ENCODE measurements at places on chromosomes 7 and 10. TPM values are rescaled to one million over a fixed set of nuclear protein-coding genes. Genes with fewer than 3 reads are reported as not detected.

RASA4B gene
- 14.1 TPM for total RNA-seq

GPR15LG gene
- total RNA-seq: not detected

USP6NL gene
- total RNA-seq: 2.6 TPM

LRMDA gene
- not detected for total RNA-seq

NKX1-2 gene
- not detected for total RNA-seq

CFAP69 gene
- total RNA-seq: not detected

HYAL4 gene
- not detected for total RNA-seq

NPFFR1 gene
- total RNA-seq: not detected

TAS2R3 gene
- total RNA-seq: 1.3 TPM

WEE2 gene
- total RNA-seq: not detected

FKBP9 gene
- 0.75 TPM for total RNA-seq

IL2RA gene
- 203 TPM for total RNA-seq

COBL gene
- not detected for total RNA-seq

CCDC201 gene
- not detected for total RNA-seq

ENTPD1 gene
- 1.3 TPM for total RNA-seq

ACBD7 gene
- 4.5 TPM for total RNA-seq

FRMPD2 gene
- total RNA-seq: not detected

GDF10 gene
- total RNA-seq: not detected

TMEM273 gene
- 17.3 TPM for total RNA-seq

KLF14 gene
- total RNA-seq: not detected

ELFN1 gene
- total RNA-seq: 0.05 TPM

DENND2A gene
- not detected for total RNA-seq

HTR5A gene
- total RNA-seq: not detected

CFAP58 gene
- 0.13 TPM for total RNA-seq

CRYGN gene
- not detected for total RNA-seq

BCL7B gene
- 63.2 TPM for total RNA-seq

PBLD gene
- 2.7 TPM for total RNA-seq

IFIT1B gene
- not detected for total RNA-seq

GPC2 gene
- total RNA-seq: 15.6 TPM

CCT6A gene
- total RNA-seq: 106 TPM

EIF3B gene
- 150 TPM for total RNA-seq

CTBP2 gene
- total RNA-seq: 0.05 TPM

GAD2 gene
- total RNA-seq: not detected

HECTD2 gene
- total RNA-seq: 1.1 TPM

EGR2 gene
- 2.0 TPM for total RNA-seq

OR6B1 gene
- total RNA-seq: not detected

SORCS1 gene
- not detected for total RNA-seq

SEC31B gene
- total RNA-seq: 272 TPM

GPR141 gene
- not detected for total RNA-seq

OR2A12 gene
- total RNA-seq: not detected

SLC16A9 gene
- total RNA-seq: 0.10 TPM

MTG1 gene
- total RNA-seq: 50.0 TPM

GIMAP4 gene
- 354 TPM for total RNA-seq

PRLHR gene
- total RNA-seq: not detected

PGAM2 gene
- total RNA-seq: not detected

VAX1 gene
- not detected for total RNA-seq

AGMO gene
- total RNA-seq: not detected

SPDYE1 gene
- total RNA-seq: not detected

CALCR gene
- not detected for total RNA-seq

GSTO2 gene
- 0.86 TPM for total RNA-seq

LOXL4 gene
- not detected for total RNA-seq

GFRA1 gene
- not detected for total RNA-seq

ZNF518A gene
- total RNA-seq: 18.7 TPM

ZNF488 gene
- total RNA-seq: not detected

ASB15 gene
- total RNA-seq: not detected

WNT2 gene
- not detected for total RNA-seq

All from activated naive CD4-positive, alpha-beta T cell treated with anti-CD3 and anti-CD28 coated beads, Interleukin-2, amount 10 ng/mL, durations not matched to agents 5 hours and 36 hours (primary cell).